ENCODE measurements at places on chromosomes 11 and 22. TPM values are rescaled to one million over a fixed set of nuclear protein-coding genes. Genes with fewer than 3 reads are reported as not detected.

Gene OR4C11
- not detected for polyA plus RNA-seq

Gene SAA4
- polyA plus RNA-seq, result 53.4 TPM

Gene C11orf65
- polyA plus RNA-seq, result not detected

Gene EIF4G2
- 362 TPM for polyA plus RNA-seq

DNA sequence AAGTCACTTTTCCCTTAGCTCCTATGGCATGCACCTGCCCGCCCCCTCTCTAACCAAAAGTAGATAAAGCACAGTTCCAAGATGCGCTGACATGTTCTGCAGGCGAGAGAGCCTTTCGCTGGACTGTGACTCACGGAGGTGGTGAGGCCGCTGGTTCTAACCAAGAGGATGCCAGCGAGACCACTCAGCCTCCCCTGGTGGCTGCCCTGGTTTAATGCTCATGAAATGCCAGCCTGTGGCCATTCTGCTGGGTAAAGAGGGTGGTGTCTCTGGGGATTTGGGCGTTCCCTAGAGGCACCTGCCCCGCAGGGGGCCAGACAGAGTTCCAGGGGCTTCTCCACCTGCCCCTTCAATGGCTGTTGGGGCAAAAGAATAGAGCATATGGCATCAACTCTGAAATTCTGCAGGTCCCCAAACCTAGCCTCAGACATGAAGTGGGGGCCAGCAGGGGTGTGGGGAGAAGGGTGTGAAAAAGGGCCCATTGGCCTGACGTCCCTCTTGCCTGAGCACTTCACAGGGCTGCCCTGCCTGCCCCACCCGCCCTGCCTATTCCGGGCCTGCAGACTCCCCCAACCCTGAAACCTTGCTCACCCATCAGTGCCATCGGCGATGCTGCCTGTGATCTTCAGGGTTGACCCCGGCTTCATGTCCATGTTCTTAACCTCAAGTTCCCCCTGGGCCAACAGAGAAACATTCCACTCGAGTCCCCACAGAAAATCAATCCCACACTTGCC lies 8.5 kb downstream of the LGALS2 start:
- DNase-seq, result no peak

Gene CABP2
- polyA plus RNA-seq, result not detected

Gene CASP5
- not detected for polyA plus RNA-seq

All from HepG2 (cell line).